NCI-H1048 (cell line): ENCODE measurements at places on chromosomes 16 and 17.

DNA sequence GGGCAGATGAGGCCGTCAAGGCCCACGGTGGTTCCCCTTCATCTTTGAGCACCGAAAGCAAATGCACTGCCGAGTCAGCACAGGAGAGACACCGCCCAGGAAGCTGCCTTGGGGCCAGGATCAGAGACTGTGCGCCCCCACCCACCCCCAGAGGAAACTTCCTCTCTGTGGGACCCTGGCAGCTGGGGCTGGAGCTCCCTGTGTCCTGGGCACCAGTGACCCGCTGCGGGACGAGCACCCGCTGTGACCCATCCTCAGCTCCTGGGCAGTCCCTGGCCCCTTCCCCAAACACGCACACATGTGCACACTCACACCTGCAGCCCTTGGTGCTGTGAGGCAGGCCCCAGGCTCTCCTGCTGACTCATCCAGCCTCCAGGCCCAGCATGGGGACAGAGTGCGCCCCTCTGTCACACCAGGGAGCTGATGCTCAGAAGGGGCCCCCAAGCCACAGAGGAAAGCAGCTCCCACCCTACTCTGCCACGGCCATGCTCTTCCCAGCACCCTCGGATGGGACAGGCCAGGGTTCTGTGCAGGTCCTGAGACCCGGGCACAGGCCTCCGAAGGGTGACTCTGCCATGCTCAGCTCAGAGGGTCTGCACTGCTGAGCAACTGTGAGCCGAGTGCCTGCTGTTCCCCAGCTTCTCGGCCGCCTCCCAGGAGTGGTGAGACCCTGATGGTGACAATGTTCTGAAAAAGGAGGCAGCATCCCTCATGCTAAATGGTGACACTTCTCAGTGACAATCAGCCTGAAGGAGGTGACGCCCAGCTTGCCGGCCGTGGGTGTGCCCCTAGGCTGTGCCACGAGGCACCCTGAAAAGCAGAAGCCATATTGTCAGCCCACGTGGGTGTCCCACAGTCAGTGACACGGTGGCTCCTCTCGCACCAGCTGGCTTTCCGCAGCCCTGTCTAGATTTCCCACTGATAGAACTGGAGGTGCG, 3.6 kb downstream of the PIEZO1 start:
- DNase-seq = no peak

DNA sequence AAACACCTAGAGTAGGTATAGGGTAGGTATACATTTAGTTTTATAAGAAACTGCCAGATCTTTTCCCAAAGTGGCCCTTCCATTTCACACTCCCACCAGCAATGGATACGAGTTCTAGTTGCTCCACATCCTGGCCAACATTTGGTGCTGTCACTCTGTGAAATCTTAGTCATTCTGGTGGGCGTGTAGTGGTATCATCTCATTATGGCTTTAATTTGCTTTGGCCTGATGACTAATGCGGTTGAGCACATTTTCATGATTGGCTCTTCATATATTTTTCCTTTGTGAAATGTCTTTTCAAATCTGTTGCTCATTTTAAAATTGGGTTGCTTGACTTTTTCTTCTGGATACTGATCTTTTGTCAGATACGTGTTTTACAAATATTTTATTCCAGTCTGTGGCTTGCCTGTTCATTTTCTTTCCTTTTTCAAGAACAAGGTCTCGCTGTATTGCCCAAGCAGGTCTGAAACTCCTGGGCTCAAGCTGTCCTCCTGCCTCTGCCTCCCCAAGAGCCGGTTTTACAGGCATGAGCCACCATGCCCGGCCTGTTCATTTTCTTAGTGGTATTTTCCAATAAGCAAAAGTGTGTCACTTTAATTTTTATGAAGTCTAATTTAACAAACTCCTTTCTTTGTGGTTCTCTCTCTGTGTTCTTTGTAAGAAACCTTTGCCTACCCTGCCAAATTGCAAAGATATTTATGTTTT, 192.4 kb downstream of the SEC14L1 start:
- no peak for DNase-seq

- DNase-seq = no peak
These were observed 2.8 kb downstream of the KRT10 start for GRCh38 chr17:40819528-40820125.

- DNase-seq = no peak
These were observed 135.0 kb downstream of the CDK5R1 start for GRCh38 chr17:32621612-32622312.

DNA sequence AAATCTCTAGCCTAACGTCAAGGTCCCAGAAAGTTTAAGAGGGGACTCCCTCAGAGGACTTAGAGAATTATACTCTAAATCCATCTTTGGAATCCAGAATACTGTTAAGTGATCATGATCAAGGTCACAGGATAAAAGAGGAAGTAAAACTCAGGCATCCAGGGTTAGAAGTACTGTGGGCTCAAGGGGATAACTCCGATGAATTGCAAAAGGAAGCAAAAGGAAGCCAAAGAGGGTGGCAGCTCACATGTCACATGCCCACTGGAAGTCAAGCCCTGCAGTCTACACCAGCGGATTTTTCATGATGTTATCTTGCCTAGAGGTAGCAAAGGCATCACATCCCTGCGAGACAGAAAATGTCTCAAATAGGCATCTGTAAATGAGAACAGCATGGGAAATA, 3.8 kb downstream of the ZNF821 start:
- no peak for DNase-seq

DNA sequence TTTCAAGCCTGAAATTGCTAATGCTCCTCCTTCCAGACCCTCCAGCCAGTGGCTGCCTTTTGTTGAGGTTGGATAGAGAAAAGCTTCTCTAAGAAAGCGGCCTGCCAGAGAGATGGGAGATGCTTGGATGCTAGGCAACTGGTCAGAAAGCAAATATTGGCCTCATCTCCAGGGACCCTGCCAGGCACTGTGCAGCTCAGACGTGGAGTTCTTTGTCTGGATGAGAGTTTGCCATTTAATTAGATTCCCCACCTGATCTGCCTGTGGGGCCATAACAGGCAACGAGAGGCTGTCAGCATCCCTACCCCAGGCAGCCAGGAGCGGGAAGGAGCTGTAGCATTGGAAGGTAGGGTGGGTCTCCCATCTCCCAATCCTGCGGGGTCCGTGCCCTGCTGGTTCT, 52.7 kb downstream of the ASIC2 start:
- no peak for DNase-seq

GRCh38 chr16:75486676-75487313, 8.4 kb downstream of the CHST6 start:
- no peak for DNase-seq

DNA sequence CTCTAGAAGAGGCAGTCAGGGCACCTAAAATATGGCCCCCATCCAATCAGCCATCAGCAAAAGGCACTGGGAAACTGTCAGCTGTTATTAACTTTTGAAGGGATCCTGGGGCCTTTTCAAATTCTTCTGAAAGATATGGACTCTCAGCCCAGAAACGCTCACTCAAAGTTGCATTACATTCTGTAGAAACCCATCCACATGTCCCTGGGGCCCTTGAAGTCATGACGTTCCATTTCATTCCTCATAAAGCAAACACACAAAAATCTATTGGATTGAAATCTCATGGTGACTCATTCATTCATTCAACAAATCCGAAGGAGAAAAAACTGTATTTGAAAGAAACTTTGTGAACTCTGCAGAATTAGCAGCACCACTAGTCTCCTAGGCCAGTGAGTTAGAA, 215.3 kb downstream of the C16orf95 start:
- no peak for DNase-seq

DNA sequence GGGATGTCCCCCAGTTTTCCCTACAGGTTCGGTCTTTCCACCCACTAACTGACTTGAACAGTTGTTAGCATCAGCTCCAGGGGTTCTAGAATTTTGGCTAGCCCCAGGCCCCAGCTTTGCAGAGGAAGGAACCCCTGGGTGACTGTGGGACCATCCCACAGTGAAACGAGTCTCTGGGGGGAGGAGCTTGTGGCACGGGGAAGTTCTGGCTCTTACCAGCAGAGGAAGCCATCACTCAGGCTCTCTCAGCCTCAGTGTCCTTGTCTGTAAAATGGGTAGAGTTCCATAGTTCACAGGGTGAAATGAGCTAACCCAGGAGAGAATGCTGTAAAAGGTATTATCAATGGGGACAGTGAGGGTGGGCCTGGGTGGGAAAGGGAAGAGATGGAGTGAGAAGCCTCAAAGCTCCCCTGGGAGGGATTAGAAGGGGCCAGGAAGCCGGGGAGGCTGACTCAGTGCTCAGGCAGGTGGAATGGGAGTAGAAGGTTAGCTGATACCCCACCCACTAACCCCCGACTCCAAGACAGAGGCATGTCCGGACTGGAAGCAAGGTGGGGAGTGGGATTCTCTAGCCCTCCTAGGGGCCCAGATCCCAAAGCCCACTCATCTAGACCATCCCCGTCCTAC, 30.9 kb upstream of the CDC42EP4 start:
- no peak for DNase-seq

- no peak for DNase-seq
These were observed 542.6 kb downstream of the TMEM114 start for GRCh38 chr16:8047736-8048135.

GRCh38 chr17:66829386-66829864, 5.5 kb upstream of the CACNG5 start:
- no peak for DNase-seq

GRCh38 chr17:74957935-74958740, 14.4 kb downstream of the HID1 start:
- DNase-seq = no peak

DNA sequence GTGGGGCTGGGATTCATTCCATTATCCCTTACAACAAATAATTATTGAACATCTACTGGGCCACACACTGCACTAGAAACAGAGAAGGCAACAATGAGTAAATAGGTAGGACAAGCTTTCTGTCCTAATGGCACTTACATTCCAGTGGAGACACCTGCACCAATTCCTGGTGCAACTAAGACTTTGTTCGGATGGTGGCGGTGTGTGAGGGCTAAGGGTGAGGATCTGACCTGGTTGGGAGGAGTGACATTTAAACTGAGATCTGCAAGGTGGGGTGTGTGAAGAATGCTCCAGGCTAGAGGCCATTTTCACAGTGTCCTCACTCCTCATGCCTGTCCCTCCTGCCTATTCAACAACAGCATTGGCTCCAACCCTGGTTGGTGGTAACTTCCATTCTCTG, 510.0 kb downstream of the XYLT1 start:
- DNase-seq = no peak

DNA sequence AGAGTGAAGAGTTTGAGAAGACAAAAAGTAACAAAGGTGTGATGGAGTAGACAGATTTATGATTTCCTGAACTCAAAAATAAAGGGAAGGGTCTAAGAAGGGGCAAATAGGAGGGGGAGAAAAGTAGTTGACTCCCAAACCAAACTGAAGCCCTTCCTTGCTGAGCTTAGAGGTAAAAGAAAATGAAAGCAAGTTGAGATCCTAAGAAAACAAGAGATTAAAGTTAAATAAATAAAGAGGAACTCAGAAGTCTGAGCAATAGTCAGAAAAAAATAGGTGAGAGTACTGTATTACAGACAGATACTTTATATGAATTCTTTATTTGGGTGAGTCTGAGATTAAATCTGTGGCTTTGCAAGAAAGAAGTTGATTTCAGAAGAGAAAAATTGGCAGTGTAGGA, 3.3 kb upstream of the PSMD12 start:
- no peak for DNase-seq

DNA sequence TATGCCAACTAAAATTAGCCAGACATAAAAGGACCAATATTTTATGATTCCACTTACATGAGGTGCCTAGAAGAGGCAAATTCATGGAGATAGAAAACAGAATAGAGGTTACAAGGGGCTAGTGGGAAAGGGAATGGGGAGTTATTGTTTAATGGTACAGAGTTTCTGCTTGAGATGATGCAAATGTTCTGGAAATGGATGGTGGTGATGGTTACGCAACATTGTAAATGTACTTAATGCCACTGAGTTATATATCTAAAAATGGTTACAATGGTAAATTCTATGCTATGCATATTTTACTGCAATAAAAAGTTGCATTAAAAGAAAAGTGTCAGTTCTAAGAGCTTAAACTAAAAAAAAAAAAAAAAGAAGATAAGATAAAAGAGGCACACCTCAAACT, 17.9 kb downstream of the MT1X start:
- DNase-seq = no peak

DNA sequence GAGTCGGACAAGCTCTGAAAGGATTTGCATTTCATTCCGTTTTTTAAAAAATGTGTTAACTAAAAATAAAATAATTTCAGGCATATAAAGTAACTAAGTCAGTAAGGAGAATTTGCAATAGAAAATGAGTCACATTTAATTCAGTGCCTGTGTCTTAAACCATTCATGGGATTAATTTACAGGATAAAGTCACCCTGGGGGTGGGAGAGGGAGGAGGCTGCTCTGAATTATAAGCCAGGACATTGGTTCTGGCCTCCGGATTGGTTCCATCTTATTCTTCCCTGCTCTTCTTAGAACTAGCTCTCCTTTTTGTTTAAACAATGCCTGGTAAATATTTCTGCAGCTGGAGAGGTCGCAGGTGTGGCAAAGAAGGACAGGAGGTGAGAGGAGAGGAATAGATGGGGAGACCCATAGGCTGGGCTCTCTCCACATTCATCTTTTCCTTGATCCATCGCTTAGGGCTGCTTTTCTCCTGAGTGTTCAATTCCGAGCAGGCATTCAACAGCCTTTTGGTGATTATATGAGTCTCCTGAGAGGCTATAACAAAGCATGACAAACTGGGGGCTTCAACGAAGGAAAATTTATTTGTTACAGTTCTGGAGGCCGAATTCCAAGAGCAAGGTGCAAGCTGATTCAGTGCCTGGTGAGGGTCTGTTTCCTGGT, 319.2 kb downstream of the PHKB start:
- DNase-seq = no peak

- no peak for DNase-seq
These were observed 42.2 kb downstream of the CCDC57 start for GRCh38 chr17:82170412-82170961.

- no peak for DNase-seq
These were observed 57.6 kb downstream of the VMP1 start for GRCh38 chr17:59765038-59765437.

DNA sequence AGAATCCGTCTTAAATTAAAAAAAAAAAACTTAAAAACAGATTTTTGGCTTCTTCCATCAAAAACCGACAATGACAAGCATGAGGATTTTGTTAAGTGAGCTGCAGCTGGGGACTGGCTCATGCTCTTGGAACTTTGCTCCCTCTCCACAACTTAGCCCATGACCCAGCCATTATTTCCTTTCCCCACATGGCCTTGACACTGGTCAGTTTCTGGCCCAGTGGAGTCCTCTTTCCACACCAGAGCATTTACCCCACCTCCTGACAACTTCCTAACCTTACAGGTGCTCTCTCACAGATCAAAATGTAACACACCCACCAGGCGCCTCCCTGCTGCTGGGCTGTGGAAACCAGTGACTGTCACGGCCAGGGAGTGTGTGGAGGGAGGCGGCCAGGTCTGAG, 62.7 kb upstream of the ZNF267 start:
- no peak for DNase-seq

DNA sequence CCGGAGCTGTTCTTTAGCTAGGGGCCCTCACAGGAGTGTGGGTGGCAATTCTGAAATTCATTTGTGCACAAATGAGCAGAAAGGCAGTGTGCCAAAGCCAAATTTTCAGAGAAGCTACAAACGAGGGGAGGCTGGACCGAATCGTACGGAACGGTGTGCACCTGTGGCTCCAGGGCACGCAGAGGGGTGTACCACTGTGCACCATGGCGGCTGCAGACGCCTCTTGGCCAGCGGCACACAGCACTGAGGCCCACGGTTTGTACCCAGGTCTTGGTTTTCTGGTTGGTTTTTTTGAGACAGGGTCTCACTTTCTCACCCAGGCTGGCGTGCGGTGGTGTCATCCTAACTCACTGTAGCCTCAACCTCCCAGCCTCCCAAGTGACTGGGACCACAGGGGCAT, 14.9 kb downstream of the CHMP1A start:
- no peak for DNase-seq

GRCh38 chr17:45338023-45338781, 21.4 kb upstream of the MAP3K14 start:
- DNase-seq = no peak
